HFFc6 (cell line): ENCODE measurements at places on chromosomes 4 and X.

DNA sequence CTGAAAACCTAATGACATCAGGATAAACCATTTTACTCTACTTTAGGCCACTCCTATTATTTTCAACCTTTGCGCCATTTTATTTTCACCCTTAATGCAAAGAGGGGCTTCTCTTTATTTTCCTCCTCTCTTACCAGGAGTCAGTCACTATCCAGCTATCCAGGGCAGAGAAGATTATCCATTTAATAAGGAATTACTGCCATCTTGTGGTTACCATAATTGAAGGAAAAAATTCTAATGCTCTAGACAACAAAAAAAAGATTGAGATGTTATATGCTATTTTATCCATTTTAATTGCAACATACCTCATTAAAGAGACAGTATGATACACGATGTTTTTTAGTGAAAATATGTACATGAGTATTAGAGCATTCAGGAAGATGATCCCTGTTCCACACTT, 514.5 kb upstream of the FAM241A start:
- peak; percentile 48 for DNase-seq

- no peak for DNase-seq
Observed at GRCh38 chr4:99403380-99404184, 31.6 kb downstream of the ADH7 start.

DNA sequence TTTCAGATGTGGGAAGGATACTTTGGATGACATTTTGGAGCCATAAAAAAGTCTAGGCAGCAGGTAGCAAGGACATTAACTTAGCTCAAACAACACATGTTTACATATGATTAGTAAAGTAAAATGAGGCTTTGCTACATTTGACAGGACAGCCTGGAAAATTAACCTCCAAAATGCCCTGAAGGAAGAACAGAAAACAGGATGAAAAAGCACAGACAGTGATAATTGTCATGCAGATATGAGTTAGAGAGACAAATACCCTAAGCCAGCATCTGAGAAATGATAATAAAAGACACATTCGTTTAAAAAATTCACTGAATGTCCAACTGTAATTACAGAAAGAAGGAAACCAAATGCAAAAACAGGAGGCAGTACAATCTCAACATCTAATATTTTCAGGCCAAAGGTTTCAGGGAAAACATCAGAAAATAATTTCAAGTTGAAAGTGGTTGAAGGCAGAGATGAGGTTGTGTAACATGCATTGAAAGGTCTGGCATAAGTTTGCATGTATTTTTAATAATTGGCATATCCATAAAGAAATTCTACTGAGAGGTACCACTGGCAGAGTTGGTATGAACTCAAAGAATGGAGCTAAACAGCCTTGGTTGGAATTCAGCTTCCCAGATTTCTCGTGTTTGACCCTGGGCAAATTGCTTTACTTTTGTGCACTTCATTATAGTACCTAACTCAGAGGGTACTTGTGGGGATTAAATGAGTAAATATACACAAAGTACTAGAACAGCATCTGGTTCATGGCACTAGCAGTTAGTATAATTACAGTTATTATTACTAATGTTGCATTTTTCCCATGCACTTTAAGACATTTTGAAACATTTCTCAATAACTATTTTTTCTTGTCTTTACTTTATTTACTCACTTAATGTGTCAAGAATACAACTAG, 54.4 kb upstream of the MAP9 start:
- DNase-seq: no peak

DNA sequence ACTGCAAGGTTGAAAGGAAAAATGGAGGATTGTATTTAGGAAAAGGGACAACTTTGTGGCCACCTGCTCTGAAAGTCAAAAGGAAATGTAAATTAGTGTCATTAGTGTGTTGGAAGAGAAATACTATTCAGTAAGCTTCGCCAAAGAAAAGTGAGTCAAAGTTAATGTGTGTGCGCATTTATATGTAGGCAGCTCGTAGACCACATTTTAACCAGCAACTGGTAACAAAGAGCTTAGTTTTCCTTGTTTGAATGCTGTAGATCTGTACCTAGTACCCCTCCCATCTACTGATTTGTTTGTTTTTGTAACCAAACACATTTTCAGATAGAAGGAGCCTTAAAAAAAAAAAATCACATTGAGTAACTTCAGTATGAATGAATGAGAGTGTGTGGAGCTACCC, 69.3 kb downstream of the GPAT3 start:
- no peak for DNase-seq

- DNase-seq: no peak
Observed at GRCh38 chr4:141311246-141312204, 90.8 kb downstream of the ZNF330 start.

- DNase-seq: no peak
Observed at GRCh38 chr4:108355902-108356535, 187.3 kb upstream of the LEF1 start.

DNA sequence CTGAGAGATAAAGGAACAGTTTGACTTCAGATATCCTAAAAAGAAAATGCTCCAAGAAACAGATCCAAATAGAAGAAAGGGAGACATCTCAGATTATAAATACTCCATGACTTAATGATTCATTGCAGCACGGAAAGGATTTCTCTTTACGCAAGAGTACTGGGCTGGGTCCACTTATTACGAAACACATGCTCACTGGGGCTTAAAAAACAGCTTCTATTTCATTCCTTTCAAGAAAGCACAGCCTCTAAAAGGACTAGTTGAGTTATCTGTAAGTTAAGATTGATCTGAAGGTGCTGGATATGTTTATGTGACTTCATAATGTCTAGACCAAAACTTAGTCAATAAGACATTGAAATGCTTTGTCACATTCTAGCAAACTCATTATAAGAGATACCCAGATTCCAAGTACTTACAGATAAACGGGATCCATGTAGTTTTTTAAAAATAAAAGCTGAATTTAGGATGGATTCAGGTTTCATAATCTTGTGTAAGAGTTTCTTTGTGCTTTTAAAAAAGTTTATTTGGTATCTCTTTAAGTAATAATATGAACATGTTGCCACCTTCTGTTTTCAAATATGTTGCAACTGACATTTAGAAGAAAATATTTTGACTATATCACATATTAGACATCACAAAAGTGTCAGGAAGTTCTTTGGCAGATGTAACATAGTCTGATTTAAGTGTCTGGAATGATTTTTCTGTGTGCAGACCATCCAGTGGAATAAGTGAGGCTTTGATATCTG, 109.5 kb upstream of the MYOZ2 start:
- DNase-seq: peak; percentile 84

- no peak for DNase-seq
Observed at GRCh38 chrX:39144956-39145355, 343.7 kb downstream of the MID1IP1 start.

DNA sequence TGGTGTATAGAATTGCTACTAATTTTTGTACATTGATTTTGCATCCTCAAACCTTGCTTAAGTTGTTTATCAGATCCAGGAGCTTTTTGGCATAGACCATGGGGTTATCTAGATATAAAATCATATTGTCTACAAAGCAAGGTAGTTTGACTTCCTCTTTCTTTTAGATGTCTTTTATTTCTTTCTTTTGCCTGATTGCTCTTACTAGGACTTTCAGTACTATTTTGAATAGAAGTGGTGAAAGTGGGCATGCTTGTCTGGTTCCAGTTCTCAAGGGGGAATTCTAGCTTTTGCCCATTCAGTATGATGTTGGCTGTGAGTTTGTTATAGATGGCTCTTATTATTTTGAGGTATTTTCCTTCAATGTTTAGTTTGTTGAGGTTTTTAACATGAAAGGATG, 187.9 kb upstream of the LCORL start:
- no peak for DNase-seq

GRCh38 chrX:2370456-2370855, 130.3 kb downstream of the DHRSX start:
- DNase-seq: peak; percentile 11

GRCh38 chrX:148909758-148910157, 409.3 kb downstream of the AFF2 start:
- no peak for DNase-seq

DNA sequence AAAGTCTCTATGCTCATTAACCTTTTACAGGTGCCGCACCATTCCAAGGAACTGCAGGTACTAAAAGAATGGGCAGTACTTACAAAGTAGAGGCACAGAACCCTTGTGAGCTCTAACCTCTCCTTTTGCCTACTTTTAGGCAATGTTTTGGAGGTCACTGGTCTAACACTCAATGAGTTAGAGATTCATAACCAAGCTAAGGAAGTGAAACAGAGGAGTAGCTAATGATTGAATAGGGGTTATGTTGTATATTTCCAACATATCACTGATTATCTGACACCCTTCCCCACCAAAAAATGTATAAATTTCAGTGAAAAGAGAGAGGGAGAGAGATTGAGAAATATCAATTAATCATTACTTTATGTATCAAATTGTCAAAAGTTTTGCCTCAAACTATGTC, 269.3 kb downstream of the PCDH7 start:
- no peak for DNase-seq

DNA sequence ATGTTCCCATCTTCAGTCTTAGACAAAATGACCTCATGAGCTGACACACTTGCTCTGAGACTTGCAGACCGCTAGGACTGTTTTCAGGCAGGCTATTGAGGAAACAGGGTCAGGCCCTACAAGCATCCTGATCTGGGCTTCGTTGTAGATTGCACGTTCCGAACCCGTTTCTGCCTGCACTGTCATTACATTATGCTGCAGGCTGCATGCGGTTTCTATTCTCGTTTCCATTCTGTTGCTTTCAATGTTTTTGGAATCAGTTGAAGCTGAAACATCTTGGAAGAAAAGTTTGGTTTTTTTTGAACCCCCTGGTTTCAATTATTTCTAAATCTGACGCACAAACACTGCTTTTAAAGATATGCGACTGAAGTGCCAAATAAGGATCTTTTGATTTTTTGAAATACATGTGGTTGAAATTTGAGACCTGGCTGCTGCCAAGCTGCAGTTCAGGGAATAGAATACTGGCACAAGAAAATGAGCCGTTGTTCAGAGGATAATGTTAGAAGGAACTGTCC, 716.1 kb upstream of the INTU start:
- DNase-seq: peak; percentile 65

DNA sequence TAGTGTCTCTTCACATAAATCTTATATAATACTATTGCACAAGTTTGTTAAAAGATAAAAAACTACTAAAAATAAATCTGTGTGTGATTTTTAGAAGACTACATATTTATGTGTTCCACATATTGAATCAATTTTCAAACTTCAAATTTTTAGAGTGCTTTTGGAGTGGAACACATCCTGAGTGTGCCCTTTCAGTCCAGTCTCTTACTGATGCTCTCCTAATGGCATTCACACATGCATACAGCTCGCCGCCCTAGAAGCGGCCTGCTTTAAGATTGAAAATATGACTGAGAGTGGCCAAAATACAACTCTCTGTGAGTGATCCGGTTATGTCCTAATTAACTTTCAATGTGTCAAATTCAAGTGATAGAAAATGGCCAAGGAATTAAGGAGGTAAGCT, 628.8 kb downstream of the ANKRD50 start:
- DNase-seq: no peak

- DNase-seq: peak; percentile 22
Observed at GRCh38 chr4:82774711-82775171, 23.9 kb downstream of the SCD5 start.

DNA sequence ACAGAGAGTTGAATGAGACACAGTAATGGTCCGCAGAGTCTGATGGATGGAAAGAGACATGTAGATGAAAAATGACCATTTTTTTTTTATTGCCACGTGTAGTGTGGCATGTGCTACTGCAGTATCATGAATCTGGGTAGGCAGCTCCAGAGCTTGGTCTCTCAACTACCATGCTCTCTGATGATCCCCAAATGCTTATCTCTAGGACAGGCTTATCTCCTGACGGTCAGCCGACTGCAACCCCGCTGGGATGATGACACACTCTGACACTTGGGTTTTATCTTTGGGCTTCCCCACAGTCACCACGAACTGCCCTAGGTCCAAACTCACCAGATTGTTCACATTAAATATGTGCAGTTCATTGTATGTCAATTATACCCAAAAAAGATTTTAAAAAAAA, 239.7 kb downstream of the QDPR start:
- no peak for DNase-seq

- no peak for DNase-seq
Observed at GRCh38 chrX:110046001-110046400, 43.1 kb downstream of the TMEM164 start.

GRCh38 chrX:10121787-10122186, 35.0 kb upstream of the CLCN4 start:
- DNase-seq: no peak

GRCh38 chr4:113561092-113561491, 200.4 kb downstream of the CAMK2D start:
- no peak for DNase-seq

DNA sequence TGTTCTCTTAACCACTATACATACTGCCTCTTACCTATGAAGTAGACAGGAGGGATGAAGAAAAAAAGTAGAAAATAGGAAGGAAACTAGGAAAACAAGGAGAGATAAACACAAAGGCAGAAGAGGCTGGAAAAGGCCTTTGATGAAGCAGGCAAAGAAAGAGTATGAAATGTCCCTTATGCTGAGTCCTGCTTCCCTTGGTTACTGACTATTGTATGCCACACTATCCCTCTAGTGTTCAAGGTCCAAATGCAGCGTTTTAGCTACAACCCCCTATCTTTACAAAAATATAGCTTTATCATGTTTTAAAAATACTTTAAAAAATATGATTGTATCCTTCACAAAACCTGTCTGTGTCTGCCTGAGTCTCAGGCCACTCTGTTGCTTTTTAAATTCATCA, 233.1 kb downstream of the CAMK2D start:
- DNase-seq: no peak

GRCh38 chr4:112379306-112379705, 82.1 kb downstream of the ALPK1 start:
- DNase-seq: no peak

GRCh38 chr4:88445252-88445651, 11.7 kb upstream of the HERC5 start:
- DNase-seq: no peak

DNA sequence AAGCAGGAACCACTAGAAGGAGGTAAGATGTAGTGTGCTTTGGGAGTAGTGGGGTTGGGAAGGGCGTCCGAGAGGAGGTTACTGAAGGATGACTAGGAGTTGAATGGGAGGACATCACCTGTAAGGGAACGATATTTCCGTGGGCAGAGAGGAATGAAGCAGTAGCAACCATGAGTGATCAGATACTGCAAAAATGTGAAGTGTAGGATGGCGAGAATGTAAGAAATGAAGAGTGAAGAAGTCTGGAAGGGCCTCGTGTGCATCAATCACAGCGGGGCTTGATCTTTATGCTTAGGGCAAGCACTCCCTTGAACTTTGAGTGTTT, 594 bp downstream of the MSMO1 start:
- no peak for DNase-seq
